Caco-2 (cell line): ENCODE measurements at places on chromosomes 1 and 21. TPM values are rescaled to one million over a fixed set of nuclear protein-coding genes. Genes with fewer than 3 reads are reported as not detected.
A peak's percentile ranks its signal among the peaks of the same experiment; 100 is the strongest.

- no peak for DNase-seq
Measured at GRCh38 chr1:169466259-169467230, 19.2 kb downstream of the SLC19A2 start.

DNA sequence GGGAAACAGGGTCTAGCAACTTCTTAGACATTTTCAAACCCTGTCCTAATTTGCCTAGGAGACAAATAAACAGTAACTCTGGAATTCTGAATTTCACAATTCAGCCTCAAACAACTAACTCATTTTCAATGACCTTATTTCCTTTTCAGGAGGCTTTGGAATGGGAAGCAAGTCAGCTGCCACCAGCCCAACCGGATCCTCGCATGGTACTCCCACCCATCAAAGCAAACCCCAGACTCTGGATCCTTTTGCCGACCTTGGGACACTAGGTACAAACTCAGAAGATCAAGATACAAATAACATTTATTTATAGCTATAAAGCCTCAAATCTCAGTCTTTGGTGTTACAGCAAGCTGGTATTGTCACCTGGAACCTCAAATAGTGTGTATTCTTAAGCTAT, 18.9 kb upstream of the LEPR start:
- DNase-seq: no peak

- DNase-seq: no peak
Measured at GRCh38 chr1:58657082-58657481, 42.8 kb downstream of the MYSM1 start.

- DNase-seq: no peak
Measured at GRCh38 chr1:202697038-202697437, 13.2 kb downstream of the SYT2 start.

GRCh38 chr1:185627171-185627570, 107.0 kb upstream of the HMCN1 start:
- DNase-seq: no peak

DNA sequence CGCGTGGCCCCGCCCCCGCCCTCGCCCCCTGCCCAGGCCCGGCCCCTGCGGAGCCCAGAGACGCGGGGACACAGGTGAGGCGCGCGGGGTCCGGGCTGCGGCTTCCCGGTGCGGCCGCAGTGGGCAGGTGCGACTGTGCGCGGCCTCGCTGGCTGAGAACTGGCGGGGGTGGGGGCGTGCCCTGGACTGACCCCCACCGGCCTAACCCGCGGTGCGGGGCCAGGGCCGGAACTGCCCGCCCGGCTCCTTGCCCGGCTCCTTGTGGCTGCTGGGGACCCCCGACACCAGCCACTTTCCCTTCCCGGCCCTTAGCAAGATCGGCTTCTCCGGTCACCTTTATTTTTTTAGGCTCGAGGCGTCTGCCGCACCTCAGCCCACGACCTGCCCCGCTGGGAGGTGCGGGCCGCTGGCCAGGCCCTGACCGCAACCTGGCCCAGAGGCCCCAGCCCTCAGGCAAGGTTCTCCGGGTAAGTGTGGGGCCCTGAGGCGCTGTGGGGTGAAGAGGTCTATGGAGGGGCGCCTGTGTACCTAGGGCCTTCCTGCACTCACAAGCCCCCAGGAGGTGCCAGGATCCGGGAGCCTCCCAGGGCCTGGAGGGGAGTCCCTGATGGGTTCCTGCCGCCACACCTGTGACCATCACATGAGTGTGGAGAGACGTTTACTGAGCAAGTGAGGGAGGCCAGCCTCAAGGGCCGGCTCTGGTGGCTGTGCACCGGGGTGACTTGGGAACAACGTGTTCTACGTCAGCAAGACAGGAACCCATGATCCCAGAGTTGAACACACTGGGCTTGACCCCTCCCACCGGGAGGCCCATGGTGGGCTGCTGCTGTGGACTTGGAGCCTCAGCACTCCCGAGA, at the start of gene SMIM1:
Gene SMIM1, plus strand, starts transcription at position 35 of the 857 bp plus-strand sequence. CDS start 2,625 bp downstream, outside the sequence.
- DNase-seq: no peak

- DNase-seq: no peak
Measured at GRCh38 chr1:9590201-9590600, 1.5 kb downstream of the TMEM201 start.

- DNase-seq: no peak
Measured at GRCh38 chr21:29508301-29508700, 209.6 kb downstream of the BACH1 start.

GRCh38 chr21:26747216-26747615, 98.0 kb downstream of the ADAMTS1 start:
- DNase-seq: no peak

DNA sequence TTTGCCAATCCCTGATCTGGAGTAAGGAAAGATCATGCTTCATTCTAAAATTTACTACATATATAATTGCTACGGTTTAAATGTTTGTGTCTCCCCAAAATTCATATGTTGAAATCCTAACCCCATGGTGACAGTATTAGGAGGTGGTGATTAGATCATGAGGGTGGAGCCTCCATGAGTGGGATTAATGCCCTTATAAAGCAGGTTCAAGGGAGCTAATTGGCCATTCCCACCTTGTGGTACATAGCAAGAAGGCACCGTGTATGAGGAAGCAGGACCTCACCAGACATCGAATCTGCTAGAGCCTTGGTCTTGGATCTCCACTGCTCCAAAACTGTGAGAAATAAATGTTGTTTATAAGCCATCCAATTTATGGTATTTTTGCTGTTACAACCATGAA, 55.5 kb downstream of the GADD45A start:
- no peak for DNase-seq

DNA sequence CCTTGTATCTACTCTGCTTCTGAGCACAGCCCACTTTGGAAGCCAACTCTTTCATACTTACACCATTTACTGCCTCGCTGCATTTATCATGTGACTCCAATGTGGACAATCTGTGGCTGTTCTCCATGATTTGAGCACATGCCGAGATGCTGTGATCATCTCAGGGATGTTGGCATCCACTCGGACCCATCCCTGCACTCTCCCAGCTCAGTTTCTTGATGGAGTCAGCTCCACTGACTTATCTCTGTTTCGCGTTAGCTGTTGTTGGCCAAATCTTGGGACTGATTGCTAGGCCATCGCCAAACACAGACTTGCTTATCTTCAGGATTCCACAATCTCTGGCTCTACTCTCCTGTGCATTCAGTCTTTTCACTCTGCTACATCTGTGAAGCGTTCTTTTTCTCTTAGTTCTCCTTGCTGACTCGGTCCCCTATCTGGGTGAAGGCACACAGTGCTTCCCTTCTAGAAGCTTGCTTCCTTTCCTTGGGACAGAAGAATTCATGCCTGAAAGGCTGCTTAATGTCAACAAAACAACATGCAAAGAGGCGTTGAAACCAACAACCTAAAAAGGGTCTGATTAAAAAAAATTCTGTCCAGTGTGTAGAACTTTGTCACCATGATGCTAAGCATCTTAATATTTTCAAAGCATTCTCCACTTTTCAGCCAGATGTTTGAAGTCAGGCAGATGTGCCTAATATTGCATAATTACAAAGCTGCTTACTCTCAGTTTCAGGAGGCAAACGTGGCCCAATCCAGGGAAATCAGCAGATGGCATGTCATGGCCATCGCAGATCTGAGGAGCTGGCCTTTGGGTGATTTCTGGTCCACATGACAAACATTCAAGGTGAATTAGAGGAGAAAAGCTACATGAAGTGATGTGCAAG, 120.7 kb downstream of the NGF start:
- no peak for DNase-seq

GRCh38 chr1:207344221-207344620, 22.7 kb downstream of the CD55 start:
- no peak for DNase-seq

DNA sequence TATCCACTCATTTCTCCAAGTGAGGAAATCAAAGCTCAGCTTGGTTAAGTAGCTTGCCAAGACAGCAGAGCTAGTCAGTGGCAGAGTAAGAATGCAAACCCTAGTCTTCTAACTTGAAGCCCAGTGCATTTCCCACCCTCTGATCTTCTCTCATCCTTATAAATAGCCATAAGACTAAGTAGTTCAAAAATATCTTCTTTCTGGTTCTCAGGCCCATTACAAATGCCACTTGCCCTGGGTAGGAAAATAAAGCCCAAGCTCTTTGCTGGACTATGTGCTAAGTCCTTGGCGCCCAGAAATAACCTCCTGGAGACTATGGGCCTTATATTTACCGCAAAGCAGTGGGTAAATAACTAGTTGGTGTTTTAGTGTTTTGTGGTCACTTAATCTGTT, 505.8 kb downstream of the PLPP3 start:
- no peak for DNase-seq

GRCh38 chr1:82492159-82492558, 691.4 kb downstream of the ADGRL2 start:
- no peak for DNase-seq

GRCh38 chr1:38586993-38587646, 272.5 kb downstream of the RRAGC start:
- DNase-seq: peak; percentile 45

DNA sequence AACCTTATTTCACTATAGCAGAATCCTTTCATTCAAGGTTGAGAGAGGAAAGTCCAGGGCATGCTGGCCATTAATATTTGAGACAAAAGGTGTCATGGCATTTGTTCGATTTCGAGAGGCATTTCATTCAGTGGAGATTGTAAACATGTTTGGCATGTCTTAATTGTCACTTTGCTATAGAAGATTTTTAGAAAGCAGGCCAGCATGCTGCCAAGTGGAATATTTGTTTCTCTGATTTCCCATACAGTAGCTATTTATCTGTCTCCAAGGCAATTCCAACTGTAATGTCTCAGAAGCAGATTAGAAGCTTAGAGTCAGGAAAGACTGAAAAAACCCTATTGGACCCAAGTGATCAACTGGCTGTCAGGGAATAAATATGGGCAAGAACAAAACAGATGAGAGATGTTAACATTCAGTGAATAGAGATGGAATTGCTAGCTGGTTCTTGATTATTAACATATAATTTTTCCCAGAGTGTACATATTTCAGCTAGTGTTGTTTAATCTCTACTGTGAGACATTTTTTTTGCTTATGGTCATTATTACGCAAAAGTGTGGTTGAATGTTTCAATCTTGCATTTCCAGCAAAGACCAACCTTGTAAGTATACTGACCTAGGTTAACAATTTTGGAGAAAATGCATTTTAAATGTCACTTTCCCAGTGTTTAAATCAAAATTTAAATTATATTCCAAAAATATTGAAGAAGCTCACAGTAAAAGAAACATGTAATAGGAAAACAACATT, 174.6 kb downstream of the KCNK2 start:
- DNase-seq: no peak

- no peak for DNase-seq
Measured at GRCh38 chr1:27413004-27413403, 20.6 kb downstream of the GPR3 start.

GRCh38 chr1:88662723-88663122, 21.4 kb upstream of the PKN2 start:
- no peak for DNase-seq

DNA sequence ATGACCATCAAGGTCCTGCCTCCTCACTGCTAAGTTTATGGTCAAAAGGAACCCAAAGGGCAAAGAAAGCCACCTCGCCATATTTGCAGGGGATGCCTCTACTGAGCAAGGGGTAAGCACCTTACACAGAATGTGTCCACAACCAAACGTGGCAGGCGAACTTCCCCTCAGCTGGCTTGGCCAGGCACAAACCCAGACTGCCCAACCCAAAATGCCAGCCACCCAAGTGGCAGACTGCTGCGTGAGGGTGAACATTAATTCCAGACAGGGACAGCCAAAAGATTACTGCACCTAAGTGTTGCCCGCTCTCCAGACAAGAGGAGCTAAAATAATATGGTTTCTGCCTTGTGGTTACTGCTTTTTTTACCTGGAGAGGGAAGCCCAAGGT, 16.0 kb downstream of the ZNF697 start:
- no peak for DNase-seq

GRCh38 chr1:195664628-195665027, 943.6 kb downstream of the KCNT2 start:
- DNase-seq: no peak

DNA sequence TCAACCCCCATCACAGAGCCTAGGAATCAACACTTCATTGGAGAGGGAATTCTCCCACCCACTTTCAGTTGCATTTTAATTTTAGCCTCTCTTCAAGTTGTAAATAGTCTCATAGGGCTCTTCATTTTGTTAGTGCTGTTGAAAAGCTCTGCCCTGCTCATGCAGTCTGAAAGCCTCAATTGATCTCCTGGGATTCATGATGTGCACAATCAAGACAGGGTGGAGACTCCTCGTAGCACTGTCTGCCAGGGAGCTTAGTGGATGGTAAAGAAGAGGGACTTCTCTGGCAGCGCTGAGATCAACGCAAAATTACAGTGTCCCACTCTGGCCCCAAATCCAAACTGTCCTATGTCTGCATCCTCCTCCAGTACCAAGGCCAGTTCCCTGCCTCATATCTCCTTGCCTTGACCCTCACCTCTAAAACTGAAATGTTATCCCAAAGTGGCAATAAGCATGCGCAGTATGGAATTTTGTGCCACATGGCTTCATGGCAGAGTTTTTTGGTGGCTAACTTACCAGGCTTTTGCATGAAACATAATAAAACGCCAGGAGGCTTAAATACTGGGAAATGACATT, 282.2 kb downstream of the CACNA1E start:
- DNase-seq: no peak

GRCh38 chr1:240526312-240526711, 85.6 kb downstream of the GREM2 start:
- no peak for DNase-seq

GRCh38 chr1:157955221-157955620, 38.2 kb upstream of the KIRREL1 start:
- DNase-seq: no peak

DNA sequence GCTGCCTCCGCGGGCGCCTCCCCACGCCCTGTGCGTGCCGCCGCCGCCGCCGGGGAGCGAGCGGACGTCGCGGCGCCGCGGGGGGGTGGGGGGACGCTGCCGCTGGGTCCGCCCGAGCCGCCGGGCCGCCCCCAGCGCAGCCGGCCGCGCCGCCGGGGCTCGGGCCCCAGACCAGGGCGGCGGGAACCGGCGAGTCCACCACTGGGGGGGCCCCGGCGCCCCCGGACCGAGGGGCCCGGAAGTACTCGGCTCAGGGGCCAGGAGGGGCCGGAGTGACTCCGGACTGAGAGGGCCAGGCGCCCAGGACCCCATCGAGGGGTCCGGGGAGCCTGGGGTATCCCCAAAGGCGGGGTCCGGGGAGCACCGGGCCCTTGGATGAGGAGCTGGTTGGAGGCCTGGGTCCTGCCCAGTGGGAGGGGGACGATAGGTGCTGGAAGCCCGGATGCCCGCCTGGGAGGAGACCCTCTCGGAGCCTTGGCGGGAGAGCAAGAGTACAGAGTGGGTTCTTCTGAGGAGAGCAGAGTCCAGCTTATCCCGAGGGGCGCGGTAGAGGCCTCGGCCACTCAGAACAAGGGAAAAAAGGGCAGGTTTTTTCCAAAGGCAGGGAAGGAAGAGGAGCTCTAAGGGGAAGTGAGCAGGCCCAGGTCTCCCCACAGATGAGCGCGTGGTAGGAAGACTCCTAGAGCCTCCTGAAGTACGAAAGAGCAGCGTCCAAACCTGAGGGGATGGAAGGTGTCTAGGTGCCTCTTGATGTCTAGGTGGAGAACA, 556 bp downstream of the GMEB1 start:
- peak; percentile 42 for DNase-seq

FGR gene
- total RNA-seq: not detected in 2 replicates

SLC19A2 gene
- 28.7 and 31.5 TPM in 2 replicates for total RNA-seq

DCST2 gene
- 0.26 and 0.61 TPM in 2 replicates for total RNA-seq

OR10T2 gene
- not detected in 2 replicates for total RNA-seq

DDAH1 gene
- total RNA-seq: 83.0 and 87.9 TPM in 2 replicates

TRIM63 gene
- total RNA-seq: not detected in 2 replicates

INSRR gene
- not detected in 2 replicates for total RNA-seq

CFAP57 gene
- 0.23 and 0.35 TPM in 2 replicates for total RNA-seq

ILDR2 gene
- total RNA-seq: 0.98 and 1.2 TPM in 2 replicates

FAM78B gene
- total RNA-seq: 0.21 TPM in 1 of 2 replicates, not detected in the other

IGSF21 gene
- not detected in 2 replicates for total RNA-seq

BLACAT1 gene
- total RNA-seq: 0.21 and 0.34 TPM in 2 replicates

SMCP gene
- total RNA-seq: not detected in 2 replicates

TFF2 gene
- 1.2 and 3.4 TPM in 2 replicates for total RNA-seq

BTBD19 gene
- total RNA-seq: 0.53 and 1.6 TPM in 2 replicates

POTED gene
- not detected in 2 replicates for total RNA-seq

MPL gene
- 0.49 TPM in 1 of 2 replicates, not detected in the other for total RNA-seq

RBM15 gene
- 34.3 and 36.1 TPM in 2 replicates for total RNA-seq
